ENCODE measurements at places on chromosomes 7 and 10.

DNA sequence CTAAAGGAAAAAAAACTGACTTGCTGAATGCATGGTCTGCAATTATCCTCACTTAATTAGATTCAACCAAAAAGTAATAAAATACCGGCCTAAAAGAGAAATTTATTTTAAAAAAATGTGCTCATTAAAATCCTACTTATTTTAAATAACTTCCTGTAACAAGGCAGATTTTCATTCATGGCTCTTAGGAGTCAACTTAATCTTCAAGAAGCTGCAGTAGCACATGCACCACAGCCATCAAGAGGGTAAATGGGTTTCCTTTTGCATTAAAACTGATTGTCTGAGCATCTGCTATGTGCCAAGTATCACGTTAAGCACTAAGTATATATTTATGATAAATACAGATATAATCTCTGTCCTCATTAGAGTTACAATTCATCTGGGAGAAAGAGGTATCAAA, 69.9 kb downstream of the SNX13 start:
- DNase-seq: no peak

DNA sequence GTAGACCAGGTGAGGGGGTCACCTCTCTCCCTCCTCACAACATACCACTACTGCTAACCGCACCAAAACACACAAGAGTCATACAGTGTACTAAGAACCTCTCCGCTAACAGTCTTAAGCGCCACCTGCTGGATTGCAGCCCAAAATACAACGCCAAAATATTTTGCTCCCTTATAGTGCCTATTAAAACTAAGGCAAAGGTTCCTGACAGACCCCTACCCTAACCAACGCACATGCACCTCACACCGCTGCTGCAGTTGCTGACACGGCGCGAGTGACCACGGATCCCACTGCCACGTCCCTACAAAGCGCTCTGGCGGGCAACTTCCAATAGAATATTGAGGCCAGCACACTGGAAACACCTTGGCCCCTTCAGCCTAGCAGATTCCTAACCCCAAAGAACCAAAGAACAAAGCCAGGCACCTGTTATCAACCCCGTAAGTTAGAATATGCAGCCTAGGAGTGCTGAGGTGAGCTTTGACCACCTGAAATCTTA, 563.6 kb upstream of the SEMA3D start:
- DNase-seq: peak; percentile 56

- DNase-seq: no peak
Observed at GRCh38 chr10:88974446-88975376, 15.9 kb upstream of the FAS start.

DNA sequence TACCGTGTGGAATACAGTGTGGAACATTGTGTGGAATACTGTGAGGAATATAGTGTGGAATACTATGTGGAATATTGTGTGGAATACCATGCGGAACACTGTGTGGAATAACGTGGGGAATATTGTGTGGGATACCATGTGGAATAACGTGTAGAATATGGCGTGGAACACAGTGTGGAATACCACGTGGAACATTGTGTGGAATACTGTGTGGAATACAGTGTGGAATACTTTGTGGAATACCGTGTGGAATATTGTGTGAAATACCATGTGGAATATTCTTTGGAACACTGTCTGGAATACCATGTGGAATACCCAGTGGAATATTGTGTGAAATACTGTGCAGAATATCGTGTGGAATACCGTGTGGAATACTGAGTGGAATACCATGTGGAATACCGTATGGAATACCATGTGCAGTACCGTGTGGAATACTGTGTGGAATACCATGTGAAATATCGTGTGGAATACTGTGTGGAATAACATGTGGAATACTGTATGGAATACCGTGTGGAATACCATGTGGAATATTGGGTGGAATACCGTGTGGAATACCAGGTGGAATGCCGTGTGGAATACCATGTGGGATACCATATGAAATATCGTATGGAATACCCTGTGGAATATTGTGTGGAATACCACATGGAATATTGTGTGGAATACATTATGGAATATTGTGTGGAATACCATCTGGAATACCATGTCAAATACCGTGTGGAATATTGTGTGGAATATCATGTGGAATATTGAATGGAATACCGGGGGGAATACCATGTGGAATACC, 133.1 kb upstream of the CHST15 start:
- DNase-seq: no peak

- DNase-seq: no peak
Observed at GRCh38 chr7:55198634-55199392, 166.3 kb upstream of the LANCL2 start.

DNA sequence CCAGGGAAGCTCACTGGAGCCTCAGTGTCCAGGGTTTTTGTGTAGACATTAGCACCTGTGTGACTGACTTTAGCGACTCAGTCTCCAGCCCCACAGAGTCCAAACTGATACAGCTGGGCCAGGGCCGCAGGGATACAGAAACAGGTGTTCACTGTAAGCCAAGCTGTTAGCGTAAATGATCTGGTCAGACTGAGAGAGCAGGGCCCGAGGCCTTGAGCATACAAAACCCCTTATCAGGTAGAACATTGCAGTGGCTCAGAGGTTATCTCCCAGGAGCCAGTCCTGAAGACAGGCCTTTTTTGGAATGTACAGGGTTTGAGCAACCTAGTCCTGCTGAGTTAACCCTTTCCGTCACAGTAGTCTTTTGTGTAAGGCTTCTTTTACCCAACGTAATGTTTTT, 25.0 kb downstream of the LHPP start:
- DNase-seq: no peak

All from HEK293T (cell line).